ENCODE measurements at places on chromosomes 7 and 10.

DNA sequence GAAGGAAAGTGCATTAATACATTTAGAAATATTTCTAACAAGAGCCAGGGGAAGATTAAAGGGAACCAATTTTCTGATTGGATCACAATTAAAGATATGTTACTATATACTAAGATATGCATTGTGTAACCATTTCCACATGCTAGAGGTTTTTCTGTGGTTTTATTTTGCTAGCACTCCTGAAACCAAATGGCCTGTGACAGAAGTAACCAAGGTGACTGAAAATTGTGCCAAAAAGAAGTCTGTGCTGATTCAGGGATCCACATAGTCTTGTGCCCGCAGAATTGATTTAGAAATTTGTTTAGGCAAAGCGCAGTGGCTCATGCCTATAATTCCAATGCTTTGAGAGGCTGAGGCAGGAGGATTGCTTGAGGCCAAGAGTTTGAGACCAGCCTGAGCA is 1.8 kb downstream of the CC2D2B start:
- no peak for DNase-seq

GRCh38 chr10:31657434-31657872 is 271.2 kb downstream of the ARHGAP12 start:
- DNase-seq: no peak

GRCh38 chr7:154757756-154758155 is 245.2 kb downstream of the PAXIP1 start:
- DNase-seq: no peak

GRCh38 chr10:46995234-46995633 is 84.0 kb downstream of the PTPN20 start:
- no peak for DNase-seq

DNA sequence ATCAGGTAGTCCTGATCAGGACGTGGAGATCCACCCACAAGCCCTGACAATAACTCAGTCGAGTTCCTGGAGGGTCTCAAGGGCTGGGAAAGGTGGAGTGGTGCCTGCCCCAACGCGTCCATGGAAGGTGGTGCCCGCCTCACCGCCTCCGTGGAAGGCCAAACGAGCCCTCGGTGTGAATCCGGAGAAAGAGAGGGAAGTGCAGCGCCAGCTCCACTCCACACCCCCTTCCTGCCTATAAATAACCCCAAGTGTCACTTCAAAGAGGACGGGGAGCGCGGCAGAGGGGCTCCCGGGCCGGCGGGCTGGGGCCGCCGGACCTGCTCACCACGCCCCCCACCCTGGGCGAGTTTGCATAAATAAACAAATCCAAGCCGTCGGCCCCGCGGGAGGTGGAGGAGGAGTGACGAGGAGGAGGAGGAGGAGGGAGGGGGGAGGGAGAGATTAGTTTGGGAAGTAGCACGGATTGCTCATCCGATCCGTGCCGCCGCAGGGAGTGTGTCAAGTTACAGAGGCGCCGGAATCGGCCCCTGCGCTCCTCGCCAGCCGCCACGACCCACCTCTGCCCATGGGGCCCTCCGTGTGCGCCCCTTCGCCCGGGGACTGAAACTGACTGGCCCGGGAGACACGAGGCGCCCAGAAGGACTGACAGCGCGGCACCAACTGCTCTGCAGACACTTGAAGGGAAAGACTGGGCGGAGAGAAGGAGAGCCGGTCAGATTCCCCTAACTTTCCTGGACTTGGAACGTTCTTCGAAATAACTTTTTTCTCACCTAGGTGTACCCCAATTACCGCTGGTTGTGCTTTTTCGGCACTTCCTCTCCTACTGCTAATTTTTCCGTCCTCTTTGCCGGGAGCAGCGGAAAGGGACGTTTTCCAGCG is at the start of gene COL13A1:
Gene COL13A1 (plus strand): TSS at position 473 of the 882 bp plus-strand sequence. CDS start 518 bp downstream, outside the sequence.
- no peak for DNase-seq

GRCh38 chr7:27143950-27144780 is 684 bp upstream of the HOXA5 start:
- no peak for DNase-seq

DNA sequence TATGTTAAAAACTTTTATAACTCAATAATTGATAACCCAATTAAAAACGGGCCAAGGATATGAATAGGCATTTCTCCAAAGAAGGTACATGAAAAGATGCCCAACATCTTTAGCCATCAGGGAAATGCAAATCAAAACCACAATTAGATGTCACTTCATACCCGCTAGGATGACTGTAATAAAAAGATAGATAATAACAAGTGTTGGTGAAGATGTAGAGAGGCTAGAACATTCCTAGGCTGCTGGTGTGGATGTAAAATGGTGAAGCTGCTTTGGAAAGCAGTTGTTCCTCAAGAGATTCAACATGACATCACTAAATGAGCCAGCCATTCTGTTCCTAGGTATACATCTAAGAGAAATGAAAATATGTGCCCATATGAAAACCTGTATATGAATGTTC is 35.6 kb downstream of the CAMK1D start:
- no peak for DNase-seq

DNA sequence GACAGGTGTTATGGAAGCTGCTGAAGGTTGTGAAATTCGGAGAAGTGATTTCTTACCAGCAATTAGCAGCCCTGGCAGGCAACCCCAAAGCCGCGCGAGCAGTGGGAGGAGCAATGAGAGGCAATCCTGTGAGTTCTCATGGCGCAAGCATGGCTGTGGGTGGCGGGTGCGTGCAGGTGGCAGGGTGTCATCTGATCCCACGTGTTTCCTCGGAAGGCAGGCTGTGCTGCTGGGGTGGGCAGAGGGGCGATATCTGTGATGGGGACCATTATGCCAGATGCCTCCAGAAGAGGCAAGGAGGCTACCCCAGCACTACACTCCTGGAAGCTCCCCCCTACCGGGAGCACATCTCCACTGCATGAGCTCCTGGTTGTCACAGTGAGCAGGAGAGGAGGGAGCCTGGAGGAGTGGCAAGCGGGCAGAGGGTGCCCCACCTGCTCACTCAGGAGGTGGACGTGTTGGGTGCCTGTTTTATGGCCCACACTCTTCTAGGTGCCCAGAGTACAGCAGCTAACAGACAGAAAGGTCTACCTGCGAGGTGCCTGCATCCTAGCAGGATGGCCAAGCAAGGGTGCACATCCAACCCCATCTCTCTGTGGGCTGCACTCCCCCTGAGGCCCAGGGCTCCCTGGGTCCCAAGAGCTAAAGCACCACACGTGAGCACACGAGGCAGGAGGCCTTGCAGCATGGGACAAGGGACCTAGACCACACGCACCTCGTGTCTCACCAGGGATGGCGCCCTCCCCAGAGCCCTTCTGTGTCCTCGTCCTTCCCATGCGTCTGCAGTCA is 204.7 kb downstream of the EBF3 start:
- DNase-seq: no peak

- no peak for DNase-seq
Measured at GRCh38 chr10:93198401-93199131, 124.9 kb downstream of the CYP26A1 start.

DNA sequence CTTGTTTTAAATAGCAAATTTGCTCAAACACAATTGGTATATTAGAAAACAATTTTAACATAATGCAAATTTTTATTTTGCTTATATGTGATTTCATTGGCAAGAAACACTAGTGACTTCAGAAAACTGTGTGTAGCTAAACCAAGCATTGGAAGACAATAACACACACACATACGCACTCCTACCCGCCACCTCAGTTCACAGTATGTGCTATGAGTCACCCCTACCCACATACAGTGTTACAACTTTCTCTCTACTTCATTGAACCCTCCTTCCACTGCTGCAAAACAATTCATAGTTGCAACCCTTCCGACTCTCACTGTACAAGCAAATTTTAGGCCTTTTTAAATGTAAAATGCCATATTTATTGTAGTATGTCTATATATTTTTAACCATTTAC is 119.9 kb upstream of the THSD7A start:
- DNase-seq: no peak

DNA sequence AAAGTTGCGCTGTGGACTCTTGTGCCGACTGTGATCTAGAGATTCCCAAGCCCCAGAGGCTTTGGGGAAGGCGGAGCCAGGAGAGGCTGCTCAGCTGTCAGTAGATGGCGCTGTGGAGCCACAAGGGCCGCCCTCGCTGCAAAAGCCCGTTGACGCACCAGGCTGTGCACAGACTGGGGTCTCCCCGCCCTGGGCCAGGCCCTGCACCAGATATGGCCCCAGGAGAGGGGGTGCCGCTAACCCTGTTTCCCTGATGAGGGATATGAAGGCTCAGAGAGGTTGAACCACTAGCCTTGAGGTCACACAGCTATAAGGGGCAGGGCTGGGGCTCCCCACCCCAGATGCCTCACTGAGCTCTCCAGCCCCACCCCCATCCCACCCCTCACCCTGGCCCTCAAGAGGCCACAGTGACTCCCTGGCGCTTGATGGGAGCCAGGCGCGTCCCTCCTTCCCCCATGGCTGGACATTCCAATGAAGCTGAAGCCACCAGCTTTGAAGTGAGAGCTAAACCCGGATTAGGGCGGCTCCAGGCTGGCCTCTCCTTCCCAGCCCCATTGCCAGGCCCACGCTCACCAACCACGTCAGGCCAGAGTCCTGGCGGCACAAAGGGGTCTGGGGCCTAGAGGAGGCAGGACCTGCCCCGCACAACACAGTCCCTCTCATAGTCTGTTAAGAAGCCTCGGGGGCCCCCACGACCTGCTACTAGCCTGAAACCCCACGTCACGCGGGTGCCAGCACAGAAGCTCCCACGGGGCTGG is 26.4 kb downstream of the MYL10 start:
- peak; percentile 71 for DNase-seq

Data from stimulated activated CD4-positive, alpha-beta T cell treated with anti-CD3 and anti-CD28 coated beads, Interleukin-4, amount 100 ng/mL, for 1 hour (primary cell).